GM23338 (cell line): ENCODE measurements at places on chromosomes 7 and 10. TPM values are rescaled to one million over a fixed set of nuclear protein-coding genes. Genes with fewer than 3 reads are reported as not detected.

SFRP5 gene
- 2.4 and 3.4 TPM in 2 replicates for polyA plus RNA-seq

PPP1R17 gene
- 1.6 and 2.4 TPM in 2 replicates for polyA plus RNA-seq

GGCT gene
- 197 and 229 TPM in 2 replicates for polyA plus RNA-seq

TMEM140 gene
- 1.3 and 2.7 TPM in 2 replicates for polyA plus RNA-seq

FKBP14 gene
- polyA plus RNA-seq, result 10.4 and 12.9 TPM in 2 replicates

ELFN1 gene
- polyA plus RNA-seq, result 0.08 and 0.09 TPM in 2 replicates

GPNMB gene
- 1.0 and 1.2 TPM in 2 replicates for polyA plus RNA-seq

LIPF gene
- not detected in 2 replicates for polyA plus RNA-seq

OR6B1 gene
- not detected in 2 replicates for polyA plus RNA-seq

SHOC2 gene
- 29.9 and 33.3 TPM in 2 replicates for polyA plus RNA-seq

IL2RA gene
- not detected in 2 replicates for polyA plus RNA-seq

PAPOLB gene
- 0.07 and 0.08 TPM in 2 replicates for polyA plus RNA-seq

TSPAN33 gene
- 17.6 and 21.1 TPM in 2 replicates for polyA plus RNA-seq

LRRC18 gene
- polyA plus RNA-seq, result not detected in 2 replicates

GRM3 gene
- 0.40 and 0.79 TPM in 2 replicates for polyA plus RNA-seq

CPXM2 gene
- 0.92 and 1.6 TPM in 2 replicates for polyA plus RNA-seq

TUBAL3 gene
- polyA plus RNA-seq, result not detected in 2 replicates

TAS2R41 gene
- polyA plus RNA-seq, result not detected in 2 replicates

AZGP1 gene
- 1.3 TPM in 1 of 2 replicates, not detected in the other for polyA plus RNA-seq

FAM25G gene
- polyA plus RNA-seq, result not detected in 2 replicates

ABCB1 gene
- 0.42 and 0.53 TPM in 2 replicates for polyA plus RNA-seq

NCF1 gene
- 1.4 and 3.1 TPM in 2 replicates for polyA plus RNA-seq

AVL9 gene
- 13.1 and 14.3 TPM in 2 replicates for polyA plus RNA-seq

ANKRD61 gene
- polyA plus RNA-seq, result 0.63 and 1.2 TPM in 2 replicates

CARD11 gene
- 17.7 and 19.0 TPM in 2 replicates for polyA plus RNA-seq

HELLS gene
- polyA plus RNA-seq, result 894 and 913 TPM in 2 replicates

GARIN1A gene
- 0.10 TPM in 1 of 2 replicates, not detected in the other for polyA plus RNA-seq

FAM25C gene
- polyA plus RNA-seq, result not detected in 2 replicates

PTN gene
- 39.4 and 42.2 TPM in 2 replicates for polyA plus RNA-seq

ZNF425 gene
- 3.0 and 4.3 TPM in 2 replicates for polyA plus RNA-seq

SPDYE2 gene
- polyA plus RNA-seq, result 0.79 and 1.0 TPM in 2 replicates

FBXL13 gene
- polyA plus RNA-seq, result 1.2 and 1.3 TPM in 2 replicates

CTAGE4 gene
- polyA plus RNA-seq, result 4.3 and 4.9 TPM in 2 replicates

ADGRA1 gene
- polyA plus RNA-seq, result 0.07 and 0.23 TPM in 2 replicates

SEMA4G gene
- polyA plus RNA-seq, result 5.3 and 6.3 TPM in 2 replicates

ADAMTS14 gene
- 1.5 and 1.9 TPM in 2 replicates for polyA plus RNA-seq

EGFR gene
- 1.5 and 1.9 TPM in 2 replicates for polyA plus RNA-seq

LRRD1 gene
- polyA plus RNA-seq, result 0.11 TPM in 1 of 2 replicates, not detected in the other

GPER1 gene
- 0.42 and 0.89 TPM in 2 replicates for polyA plus RNA-seq

ACSM6 gene
- 0.65 and 0.90 TPM in 2 replicates for polyA plus RNA-seq

CNNM1 gene
- polyA plus RNA-seq, result 0.37 and 0.52 TPM in 2 replicates

OGDH gene
- polyA plus RNA-seq, result 13.5 and 16.5 TPM in 2 replicates

GDF2 gene
- polyA plus RNA-seq, result not detected in 2 replicates

OPALIN gene
- polyA plus RNA-seq, result not detected in 2 replicates

ADARB2 gene
- 1.7 and 2.0 TPM in 2 replicates for polyA plus RNA-seq

HMX2 gene
- 3.1 and 3.4 TPM in 2 replicates for polyA plus RNA-seq

NUDT1 gene
- polyA plus RNA-seq, result 151 and 163 TPM in 2 replicates

STAG3 gene
- 4.1 and 4.7 TPM in 2 replicates for polyA plus RNA-seq

PCLO gene
- 8.6 and 9.1 TPM in 2 replicates for polyA plus RNA-seq
